HFFc6 (cell line): ENCODE measurements at places on chromosomes 1 and 21.
A peak's percentile ranks its signal among the peaks of the same experiment; 100 is the strongest.

DNA sequence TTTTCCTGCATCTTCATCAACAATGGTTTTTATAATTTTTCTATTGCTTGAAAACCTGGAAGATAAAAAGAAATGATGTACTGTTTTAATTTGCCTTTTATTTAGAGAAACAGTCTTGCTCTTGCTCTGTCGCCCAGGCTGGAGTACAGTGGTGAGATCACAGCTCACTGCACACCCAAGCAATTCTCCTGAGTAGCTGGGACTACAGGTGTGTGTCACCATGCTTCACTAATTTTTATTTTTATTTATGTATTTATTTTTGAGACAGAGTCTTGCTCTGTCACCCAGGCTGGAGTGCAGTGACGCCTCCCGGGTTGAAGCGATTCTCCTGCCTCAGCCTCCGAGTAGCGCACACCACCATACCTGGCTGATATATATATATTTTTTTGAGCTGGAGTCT is 43.0 kb upstream of the RPL11 start:
- no peak for DNase-seq

GRCh38 chr1:181102841-181103240 is 14.3 kb downstream of the IER5 start:
- DNase-seq, result no peak

GRCh38 chr1:93502571-93502970 is 54.7 kb downstream of the FNBP1L start:
- DNase-seq, result no peak

GRCh38 chr21:29305068-29305467 is 6.3 kb downstream of the BACH1 start:
- DNase-seq, result no peak

- DNase-seq, result peak; percentile 65
Observed at GRCh38 chr1:207868774-207869721, 41.9 kb downstream of the CD34 start.

- no peak for DNase-seq
Observed at GRCh38 chr1:173438675-173439074, 38.5 kb upstream of the PRDX6 start.

DNA sequence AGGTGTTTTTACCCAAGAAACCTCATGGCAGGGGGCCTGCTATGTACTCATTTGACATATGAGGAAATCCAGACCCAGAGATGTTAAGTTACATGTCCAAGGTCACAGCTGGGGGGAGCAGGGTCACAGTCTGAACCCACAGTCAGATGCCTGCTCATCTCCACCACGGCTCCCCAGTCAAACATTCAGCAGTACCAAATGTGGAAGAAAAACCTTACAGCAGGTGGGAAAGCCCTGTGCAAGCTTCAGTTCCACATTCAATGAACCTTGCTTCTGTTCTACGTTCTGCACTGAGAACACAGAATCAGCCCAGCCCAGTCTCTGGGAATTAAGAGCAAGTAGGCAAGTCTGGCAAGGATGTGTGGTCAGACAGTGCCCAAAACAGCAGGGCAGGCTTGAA is 35.2 kb downstream of the LRP8 start:
- DNase-seq, result no peak

DNA sequence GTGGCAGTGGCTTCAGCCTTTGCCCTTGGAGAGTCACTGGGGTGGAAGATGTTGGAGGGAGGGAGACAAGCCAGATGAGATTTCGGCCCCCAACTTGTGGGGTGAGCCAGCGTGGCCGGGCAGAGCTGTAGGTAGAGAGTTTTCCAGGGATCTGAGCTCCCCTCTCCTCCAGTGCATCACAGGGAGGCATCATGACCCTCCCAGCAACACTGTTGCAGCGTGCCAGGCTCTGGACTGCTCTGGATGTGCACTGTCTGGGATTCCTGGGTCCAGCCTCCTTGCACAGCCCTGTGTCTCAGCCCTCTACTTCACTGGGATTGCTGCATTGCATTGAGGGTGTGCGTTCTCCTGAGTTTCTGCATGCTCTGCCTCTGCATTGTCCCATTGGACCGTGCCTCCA is 8.9 kb downstream of the PTPRU start:
- DNase-seq, result no peak

DNA sequence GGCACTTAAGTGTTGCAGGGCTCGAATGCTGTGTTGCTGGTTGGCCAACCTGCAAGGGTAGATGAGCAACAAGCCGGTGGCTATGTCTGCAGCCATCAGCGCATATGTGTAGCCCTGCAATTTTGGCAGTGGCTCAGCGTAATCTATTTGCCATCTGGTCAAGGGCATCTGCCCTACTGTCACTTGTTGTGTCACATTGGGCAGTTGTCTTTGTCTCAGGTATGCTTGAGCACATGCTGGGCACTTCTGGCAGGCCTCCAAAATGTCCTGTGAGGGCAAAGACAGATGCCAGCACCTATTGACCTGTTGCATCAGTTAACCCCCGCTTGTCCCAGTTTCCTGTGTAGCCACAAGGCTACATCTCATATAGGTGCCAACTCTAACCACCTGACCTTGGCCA is 111.8 kb downstream of the GDAP2 start:
- no peak for DNase-seq

GRCh38 chr1:87739704-87740103 is 411.0 kb downstream of the LMO4 start:
- DNase-seq, result no peak

GRCh38 chr1:154869351-154870114 is 548 bp downstream of the KCNN3 start:
- no peak for DNase-seq

- peak; percentile 30 for DNase-seq
Observed at GRCh38 chr1:229280921-229281320, 10.0 kb downstream of the RAB4A start.

DNA sequence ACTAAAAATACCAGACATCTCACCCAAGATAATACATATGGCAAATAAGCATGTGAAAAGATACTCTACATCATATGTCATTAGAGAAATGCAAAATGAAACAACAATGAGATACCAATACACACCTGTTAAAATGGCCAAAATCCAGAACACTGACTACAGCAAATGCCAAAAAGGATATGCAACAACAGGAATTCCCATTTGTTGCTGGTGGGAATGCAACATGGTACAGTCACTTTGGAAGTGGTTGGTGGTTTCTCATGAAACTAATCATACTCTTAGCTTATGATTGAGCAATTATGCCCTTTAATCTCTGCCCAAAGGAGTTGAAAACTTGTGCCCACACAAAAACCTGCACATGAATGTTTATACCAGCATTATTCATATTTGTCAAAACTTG is 6.4 kb upstream of the RGS2 start:
- DNase-seq, result no peak

GRCh38 chr1:236204656-236205055 is 62.3 kb downstream of the GPR137B start:
- DNase-seq, result no peak

- no peak for DNase-seq
Observed at GRCh38 chr1:42851420-42851819, 5.0 kb downstream of the ZNF691 start.

DNA sequence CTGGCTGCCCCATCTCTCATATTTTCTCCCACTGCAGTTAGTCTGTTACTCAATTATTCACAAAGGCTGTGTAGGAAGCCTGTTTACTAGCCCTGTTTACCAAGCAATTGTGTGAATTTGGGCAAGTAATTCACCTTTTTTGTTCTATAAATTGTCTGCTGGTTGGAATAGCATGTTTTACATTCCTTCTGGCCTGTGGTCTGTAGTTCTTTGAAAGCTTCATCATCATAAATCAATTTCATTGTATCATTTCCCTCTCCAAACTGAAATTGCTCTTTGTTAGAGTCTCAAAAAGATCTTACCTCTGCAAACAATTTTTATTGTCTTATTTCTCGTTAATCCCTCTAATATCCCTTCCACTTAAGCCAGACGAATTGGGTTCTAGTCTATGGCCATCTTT is 1059.5 kb upstream of the ADGRL4 start:
- no peak for DNase-seq

DNA sequence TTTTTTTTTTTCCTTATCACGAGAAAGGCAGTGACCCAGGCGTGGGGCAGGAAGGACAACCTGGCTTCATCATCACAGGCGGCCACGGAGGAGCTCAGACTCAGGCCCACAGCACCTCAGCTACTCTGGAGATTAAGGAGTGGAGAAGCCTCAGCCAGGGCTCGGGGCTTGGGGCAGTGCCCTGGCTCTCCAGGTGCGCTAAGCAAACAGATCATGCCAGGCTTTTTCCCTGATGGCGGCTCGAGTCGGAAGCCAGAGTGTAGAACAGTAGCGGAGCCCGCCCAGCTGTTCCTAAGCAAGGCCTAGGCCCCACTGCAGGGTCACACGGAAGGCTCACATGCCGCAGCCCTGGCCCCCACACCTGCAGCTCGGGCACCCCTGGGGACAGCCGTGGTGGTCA is 70.7 kb downstream of the AGPAT3 start:
- DNase-seq, result no peak

- DNase-seq, result peak; percentile 58
Observed at GRCh38 chr21:34545079-34545884, 33.3 kb upstream of the KCNE1 start.
